ENCODE measurements at places on chromosomes 5 and 9.

- DNase-seq, result no peak
Measured at GRCh38 chr9:82467436-82467835, 478.9 kb downstream of the SPATA31D1 start.

DNA sequence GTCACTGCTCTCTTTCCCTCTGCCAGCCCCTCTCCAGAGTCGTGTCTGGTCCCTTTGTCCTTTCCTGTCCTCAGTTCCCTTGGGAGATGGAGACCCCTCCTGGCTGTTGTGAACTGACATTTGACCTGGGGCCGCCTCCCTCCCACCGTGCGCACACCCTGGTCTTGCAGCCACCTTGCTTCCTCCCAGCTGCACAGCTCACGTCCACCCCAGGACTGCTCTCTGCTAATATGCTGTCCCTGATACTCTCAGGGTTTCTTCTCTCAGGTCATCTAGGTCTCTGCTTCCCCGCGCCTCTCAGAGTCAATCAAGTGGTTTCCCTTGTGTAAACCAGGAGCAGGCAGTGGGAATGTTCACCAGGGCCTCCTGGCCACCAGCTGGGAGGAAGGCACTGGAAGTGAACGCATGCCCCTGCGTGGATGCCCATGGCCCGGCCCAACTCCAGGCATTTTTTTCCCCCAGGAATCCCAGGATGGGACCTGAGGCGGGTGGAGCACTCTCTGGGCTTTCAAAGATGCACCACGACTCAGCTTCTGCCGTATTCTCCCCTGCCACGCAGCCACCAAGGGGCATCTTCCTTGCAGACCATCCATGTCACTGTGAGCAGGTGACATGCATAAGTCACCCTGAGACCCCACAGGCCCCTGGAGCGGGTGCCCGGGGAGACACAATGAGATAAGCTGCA is 142.4 kb downstream of the OLFM1 start:
- DNase-seq, result no peak

DNA sequence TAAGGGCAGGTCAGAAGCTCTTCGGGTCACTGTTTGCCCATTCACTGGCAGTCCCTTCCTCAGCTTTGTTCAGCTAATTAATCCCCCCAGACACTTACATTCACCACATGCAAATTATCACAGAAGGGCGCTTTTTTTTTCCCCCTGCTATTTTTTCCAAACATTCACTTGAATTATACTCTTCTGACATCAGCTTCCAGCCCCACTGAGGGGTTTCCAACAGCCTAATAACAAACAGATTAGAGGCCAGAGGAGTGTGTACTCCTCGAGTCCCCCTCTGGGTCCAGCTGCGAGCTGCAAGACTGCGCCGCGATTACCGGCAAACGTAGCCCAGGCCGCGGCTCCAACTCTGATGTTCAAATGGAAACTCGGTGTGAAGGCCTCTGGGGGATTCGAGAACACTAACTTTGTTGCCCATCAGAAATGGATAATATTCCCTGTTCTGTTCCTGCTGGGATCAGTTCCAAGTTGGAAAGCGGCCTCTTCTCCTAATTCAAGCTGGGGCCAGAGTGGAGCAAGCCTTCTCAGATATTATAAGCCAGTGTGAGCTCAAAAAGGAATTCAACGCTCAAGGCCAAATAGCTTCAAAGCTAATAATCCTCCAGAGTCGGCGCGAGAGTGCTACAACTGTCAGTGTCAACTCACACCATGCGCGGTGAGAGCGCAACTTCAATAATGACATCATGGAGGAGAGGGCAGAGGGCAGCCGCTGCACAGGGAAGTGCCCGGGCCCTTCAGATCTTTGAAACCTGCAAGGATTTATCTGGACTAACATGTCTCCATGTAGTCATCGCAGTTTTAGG is 560.8 kb downstream of the BNC2 start:
- DNase-seq, result no peak

GRCh38 chr9:107489144-107489673 is 360 bp downstream of the KLF4 start:
- no peak for DNase-seq

DNA sequence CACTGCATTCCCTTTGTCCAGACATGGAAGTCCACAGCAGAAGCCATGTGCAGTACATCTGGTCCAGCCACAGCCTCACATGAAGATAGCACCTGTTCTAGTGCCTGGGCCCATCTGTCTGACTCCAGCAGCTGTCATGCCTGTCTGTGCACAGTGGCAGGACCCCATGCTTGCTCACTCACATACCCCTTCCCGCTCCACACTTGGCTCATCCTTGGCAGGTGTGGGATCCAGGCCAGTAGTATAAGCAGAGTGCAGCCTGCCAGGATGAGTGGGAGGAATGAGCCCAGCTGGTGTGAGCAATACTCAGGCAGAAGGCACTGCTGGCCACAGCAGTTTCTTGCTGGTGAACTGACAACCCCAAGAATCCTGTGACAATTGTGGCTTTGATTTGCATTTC is 168.0 kb downstream of the PRDM9 start:
- DNase-seq, result no peak

GRCh38 chr9:16344343-16344742 is 526.1 kb downstream of the BNC2 start:
- no peak for DNase-seq

DNA sequence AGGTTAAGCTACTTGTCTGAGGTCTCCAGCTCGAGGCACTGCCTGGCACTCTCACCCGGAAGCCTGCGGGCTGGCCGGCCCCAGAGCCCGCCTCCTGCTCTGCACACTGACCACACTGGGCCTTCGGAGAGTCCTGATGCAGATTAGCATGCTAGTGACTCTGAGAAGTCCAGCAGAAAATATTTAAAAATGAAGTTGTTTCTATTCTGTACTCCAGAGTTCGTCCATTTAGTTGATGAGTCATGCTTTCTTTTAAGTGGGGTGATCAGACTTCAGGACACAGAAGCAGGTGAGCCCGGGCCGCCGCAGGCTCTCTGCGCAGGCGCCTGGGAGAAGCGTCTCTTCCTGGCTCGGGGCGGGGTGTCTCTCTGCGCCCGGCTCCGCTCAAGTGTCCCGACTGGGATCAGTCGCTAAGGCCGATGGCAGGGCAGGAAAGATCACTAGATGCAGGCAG is 32.5 kb downstream of the FAM240B start:
- peak; percentile 59 for DNase-seq

GRCh38 chr9:96478829-96479371 is 28.9 kb downstream of the HABP4 start:
- no peak for DNase-seq

- no peak for DNase-seq
Measured at GRCh38 chr5:7961540-7961939, 92.6 kb downstream of the MTRR start.

GRCh38 chr9:96177719-96178028 is 124.3 kb downstream of the HSD17B3 start:
- DNase-seq, result no peak

DNA sequence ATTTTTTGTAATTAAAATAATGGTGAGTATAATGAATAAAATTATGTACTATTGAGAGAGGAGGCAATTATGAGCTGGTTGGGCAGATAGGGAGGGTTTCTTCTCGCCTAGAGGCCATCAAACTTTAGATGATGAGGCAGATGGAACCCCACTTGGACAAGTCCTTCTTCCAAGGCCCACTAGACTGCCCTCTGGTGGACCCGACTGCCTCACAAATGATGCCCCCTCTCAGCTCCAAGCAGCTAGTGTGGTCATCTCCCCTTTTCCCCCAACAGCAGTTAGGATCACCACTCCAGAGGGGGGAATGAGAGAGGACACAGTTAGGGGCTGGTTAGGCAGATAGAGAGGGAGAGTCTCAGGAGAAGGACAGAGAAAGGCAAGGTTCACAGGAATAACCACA is 348.0 kb upstream of the CDH18 start:
- DNase-seq, result no peak

GRCh38 chr9:9747787-9748186 is 865.0 kb downstream of the PTPRD start:
- DNase-seq, result peak; percentile 4

- no peak for DNase-seq
Measured at GRCh38 chr5:167843881-167844572, 447.4 kb upstream of the WWC1 start.

DNA sequence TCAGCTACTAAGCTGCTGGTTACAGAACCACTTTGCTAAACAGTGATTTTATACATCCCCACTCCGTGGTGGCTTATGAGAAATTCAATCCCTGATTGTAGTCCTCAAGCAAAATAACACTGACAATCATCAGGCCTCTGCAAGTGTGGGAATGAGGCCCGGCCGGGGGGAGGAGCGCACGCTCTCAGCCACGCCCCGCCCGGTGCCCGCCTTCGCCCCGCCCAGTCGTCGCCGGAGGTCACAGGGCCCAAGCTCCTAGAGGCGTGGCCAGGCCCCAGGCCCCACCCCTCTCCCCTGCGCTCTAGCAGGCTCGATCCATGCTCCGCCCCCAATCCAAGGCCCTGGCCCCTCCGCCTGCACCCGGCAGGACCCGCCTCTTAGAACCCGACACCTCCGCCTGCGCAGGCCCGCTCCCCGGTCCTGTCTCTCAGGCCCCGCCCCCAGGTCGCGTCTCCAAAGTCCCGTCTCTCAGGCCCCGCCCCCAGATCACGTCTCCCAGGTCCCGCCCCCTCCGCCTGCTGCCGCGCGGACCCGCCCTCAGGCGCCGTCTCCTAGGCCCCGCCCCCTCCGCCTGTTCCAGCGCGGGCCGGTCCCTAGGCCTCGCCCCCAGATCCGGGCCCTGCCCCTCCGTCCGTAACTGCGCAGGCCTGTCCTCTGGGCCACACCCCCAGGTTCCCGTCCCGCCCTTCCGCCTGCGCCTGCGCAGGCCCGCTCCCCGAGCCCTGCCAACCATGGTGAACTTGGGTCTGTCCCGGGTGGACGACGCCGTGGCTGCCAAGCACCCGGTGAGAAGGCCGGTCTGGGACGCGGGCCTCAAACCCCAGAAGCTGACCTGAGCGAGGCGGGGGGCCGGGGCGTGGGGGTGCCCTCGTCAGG is at the start of gene TMEM141:
TSS of gene TMEM141 (plus strand) at position 705 of the 876 bp plus-strand sequence. CDS start at position 732, 27 bp downstream.
- DNase-seq, result peak; percentile 100

DNA sequence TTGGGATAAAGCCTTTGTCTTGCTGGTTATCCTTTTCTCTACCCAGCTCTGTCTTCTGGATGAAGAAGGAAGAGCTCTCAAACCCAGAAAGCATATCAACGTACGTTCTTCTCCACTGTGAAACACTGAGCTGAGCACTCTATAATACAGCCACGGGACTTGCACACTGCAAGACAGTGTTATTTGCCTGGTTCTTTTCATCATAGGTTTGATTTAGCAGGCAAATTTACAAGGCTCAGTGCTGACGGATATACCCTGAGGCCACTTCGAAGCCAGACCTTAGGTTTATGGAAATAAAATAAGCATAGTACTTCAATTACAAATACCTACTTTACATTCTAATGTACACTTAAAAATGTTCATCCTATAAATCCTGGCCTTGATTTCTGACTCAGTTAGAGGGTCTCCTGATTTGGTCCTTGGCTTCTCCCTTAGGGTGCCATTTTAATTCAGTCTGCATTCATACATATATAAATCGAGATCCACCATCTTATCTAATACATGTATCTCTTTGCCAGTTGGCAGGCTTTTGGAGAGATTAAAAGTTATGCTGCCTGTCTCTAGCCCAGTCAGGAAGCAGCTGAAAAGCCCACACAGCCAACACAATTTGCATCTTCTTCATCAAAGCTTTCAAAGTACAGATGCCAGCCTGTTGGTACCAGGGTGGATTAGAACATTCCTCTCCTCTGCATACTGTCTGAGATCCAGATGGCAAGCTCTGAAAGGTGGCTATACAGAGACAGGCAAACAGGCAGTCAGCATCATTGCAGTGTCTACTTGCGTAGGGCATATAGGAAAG is 194.4 kb downstream of the DEPDC1B start:
- no peak for DNase-seq

GRCh38 chr5:111739416-111739815 is 17.6 kb downstream of the NREP start:
- DNase-seq, result no peak

All from RPMI8226 (cell line).